ENCODE measurements at places on chromosomes 6 and 20. TPM values are rescaled to one million over a fixed set of nuclear protein-coding genes. Genes with fewer than 3 reads are reported as not detected.

- DNase-seq, result no peak
Observed at GRCh38 chr6:125974214-125974866, 12.0 kb upstream of the TRMT11 start.

DNA sequence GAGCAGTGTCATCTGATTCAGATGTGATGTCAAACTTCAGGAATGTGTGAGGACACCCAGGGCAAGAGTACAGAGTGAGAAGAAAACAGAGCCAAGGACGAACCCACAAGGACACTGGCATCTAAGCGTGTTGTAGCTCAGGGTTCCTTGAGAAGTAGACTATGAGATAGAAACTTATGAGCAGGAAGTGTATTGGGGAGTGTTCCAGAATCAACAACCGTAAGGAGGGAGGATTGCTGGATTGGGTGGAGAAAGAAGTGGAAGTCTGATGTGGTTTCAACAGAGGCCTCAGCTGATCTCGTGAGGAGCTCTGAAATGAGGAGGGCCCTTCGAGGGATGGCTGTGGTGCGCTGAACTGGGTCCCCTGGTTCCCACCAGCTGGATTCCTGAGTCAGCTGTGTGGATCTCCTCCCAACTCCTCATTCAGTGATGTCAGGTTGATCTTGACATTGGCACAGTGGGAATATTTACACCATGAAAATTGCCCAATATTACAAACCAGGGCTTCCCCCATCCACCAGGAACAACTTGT is 25.7 kb upstream of the IGF2R start:
- DNase-seq, result no peak

- peak; percentile 59 for DNase-seq
Observed at GRCh38 chr6:37005061-37005810, at the start of gene FGD2. Gene FGD2, plus strand, starts transcription at chr6:37005655. Its CDS starts 163 bp downstream, at chr6:37005818.

GRCh38 chr20:18466574-18466893 is 296 bp downstream of the DZANK1 start:
- no peak for DNase-seq

Gene BEND6
- total RNA-seq, result 0.79 TPM

GRCh38 chr6:16321826-16322225 is 83.4 kb downstream of the GMPR start:
- no peak for DNase-seq

DNA sequence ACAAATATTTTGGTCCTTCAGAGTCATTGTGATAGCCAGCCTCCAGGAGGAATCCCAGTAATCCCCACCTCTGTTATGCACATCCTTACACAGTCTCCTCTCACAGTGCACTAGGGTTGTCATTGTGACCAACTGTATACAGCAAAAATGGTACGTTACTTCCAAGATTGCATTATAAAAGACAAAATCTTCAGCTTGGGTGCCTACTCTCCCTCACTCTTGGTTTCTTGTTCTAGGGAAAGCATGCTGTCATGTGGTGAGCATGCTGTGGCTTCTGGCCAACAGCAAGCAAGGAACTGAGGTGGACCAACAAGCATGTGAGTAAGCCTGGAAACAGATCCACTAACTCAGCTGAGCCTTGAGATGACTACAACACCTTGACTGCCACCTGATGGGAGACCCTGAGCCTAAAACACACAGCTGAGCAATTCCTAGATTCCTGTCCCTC is 130.1 kb upstream of the DST start:
- DNase-seq, result no peak

Gene CST2
- total RNA-seq, result not detected

Gene FAM83D
- 29.3 TPM for total RNA-seq

DNA sequence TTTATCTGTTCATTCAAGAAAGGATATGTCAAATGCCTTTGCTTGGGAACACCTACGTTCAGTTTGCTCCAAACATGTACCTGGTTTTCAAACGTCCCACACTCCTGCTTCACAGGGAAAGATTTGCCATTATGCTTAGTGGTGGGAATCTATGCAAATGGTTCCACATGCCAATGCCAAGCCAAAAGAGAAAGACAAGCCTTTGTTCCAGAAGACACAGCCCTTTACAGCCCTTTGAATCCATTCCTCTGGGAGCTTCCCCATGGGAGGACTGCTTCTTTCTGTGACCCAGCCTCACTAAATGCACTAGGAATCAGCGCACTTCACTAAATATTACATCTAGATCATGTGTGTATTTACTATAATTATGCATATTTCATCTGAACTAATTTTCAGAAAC is 619.5 kb downstream of the PRKN start:
- no peak for DNase-seq

Gene SLPI
- 77.8 TPM for total RNA-seq

GRCh38 chr6:2913621-2914317 is 10.7 kb upstream of the SERPINB9 start:
- DNase-seq, result no peak

Gene EEF1A2
- total RNA-seq, result 2.4 TPM

Gene RCAN2
- total RNA-seq, result 9.5 TPM

GRCh38 chr6:43250992-43251373 is 7.7 kb downstream of the TTBK1 start:
- no peak for DNase-seq

Gene IL17A
- total RNA-seq, result not detected

DNA sequence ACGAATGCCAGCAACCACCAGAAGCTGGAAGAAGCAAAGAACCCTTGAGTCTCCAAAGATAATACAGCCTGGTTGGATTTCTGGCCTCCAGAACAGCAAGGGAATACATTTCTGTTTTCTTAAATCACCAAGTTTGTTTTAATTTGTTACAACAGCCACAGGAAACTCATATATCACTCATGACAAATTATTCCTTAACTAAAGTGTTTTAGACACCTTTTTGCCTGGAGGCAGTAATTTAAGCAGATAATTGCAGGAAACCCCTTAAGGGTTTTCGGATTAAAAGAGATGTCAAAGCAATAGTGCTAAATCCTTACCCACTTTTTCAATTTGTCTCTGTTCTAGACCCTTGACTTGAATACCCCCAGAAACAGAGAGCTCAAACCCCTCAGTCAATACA is 1050.0 kb downstream of the EPHA7 start:
- DNase-seq, result no peak

Gene ISM1
- total RNA-seq, result 0.64 TPM

DNA sequence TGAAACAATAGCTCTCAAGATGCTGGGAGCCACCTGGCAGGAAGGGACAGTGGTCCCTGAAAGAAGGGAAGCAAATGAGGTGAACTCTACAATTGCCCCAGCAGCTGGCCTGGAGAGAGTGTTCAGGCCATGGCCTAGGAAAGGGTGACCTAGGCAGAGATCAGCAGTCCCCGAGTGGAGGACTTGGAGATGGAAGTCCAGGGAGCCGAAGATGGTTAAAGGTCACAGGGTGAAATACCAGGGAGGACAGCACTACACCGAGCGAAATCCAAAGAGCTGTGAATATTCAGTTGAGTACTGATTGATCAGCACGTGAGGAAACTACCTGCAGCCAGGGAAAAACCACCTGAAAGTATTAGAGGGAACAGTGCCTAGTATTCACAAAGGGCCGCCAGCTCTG is 133.1 kb downstream of the HIVEP2 start:
- no peak for DNase-seq

Gene CCM2L
- total RNA-seq, result 3.2 TPM

GRCh38 chr6:140138311-140139010 is 764.0 kb upstream of the CITED2 start:
- DNase-seq, result no peak

Gene FAM217A
- not detected for total RNA-seq

DNA sequence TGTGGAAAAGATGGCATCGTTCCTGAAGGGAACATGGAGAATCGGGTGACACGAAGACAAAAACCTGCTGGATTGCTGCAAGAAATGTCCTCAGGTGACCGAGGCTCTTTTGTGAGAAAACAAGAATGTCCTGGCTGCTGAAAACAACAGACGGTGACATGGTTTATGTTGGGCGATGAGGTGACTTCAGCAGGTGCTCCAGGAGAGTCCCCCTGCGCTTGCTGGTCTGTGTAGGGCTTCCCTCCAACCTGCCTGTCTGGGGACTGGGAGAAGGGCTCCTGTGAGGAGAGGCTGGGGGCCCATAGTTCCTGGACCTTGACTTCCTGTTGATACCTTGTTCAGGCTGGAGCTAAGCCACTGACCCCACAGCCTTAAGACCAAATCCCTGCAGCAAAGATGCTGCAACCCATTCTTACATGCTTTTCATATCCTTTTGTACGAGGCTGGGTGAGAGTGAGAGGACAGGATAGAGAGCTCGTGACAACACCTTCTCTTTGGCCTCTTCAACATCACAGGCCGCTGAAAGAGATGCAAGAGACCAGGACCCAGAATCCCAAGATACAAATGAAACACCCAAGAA is 134.8 kb downstream of the CD83 start:
- no peak for DNase-seq

Gene GATA5
- total RNA-seq, result not detected

Gene HLA-DOA
- 7.9 TPM for total RNA-seq

Gene DSN1
- 9.8 TPM for total RNA-seq

DNA sequence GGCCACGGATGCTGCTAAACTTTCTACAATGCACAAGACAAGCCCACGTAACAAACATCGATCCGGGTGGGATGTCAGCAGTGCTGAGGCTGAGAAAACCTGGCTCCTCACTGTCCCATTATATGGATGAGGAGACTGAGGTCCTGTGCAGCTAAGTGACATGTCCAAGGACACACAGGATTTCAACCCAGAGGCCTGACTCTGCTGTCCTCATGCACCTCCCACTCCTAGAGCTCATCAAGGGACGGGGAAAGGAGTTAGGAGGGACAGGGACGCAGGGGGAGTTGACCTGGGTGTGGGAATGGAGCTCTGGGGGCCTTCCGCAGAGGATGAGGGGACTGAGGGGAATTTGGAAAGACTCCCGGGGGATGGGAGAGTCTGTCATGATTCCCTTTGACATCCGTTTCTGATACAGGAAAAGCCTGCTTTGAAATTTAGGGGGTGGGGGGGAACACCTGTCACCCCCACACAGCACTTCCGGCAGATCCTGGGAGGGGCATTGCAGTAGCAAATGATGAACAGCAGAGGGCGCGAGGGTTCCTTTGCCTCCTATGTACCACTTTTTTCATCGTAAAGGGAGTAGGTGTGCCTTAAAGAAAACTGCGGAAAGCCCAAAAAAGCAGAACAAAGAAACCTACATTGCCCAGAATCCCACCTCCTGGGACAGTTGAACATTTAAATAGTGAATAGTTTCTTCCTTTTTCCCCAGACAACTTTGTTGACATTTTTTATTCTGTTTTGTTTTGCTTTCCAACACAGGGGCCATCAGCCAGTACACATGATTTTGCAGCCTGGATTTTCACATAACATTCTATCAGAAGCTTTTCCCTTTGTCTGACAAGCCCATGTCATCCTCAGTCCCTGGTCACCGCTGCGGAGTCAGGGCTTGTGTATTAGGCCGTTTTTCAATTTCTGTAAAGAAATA is 48.6 kb downstream of the SLC2A10 start:
- DNase-seq, result peak; percentile 51

DNA sequence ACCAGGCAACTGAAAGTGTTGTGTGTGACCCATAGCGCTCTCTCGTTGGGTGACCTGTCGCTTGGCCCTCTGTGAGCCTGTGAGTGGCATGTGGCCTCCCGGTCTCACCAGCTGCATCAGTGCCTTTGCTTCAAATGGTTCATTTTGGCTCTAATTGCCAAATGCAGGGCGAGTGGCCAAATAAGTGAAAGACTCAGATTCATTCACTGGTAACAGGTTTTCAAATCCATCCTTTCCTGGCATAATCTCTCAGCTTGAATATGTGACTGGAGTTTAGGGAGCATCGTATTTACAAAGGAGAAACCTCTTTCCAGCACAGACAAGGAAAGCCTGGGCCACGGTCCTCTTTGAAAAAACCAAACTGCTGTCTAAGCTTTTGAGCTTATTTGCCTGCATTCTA is 321.6 kb upstream of the QKI start:
- DNase-seq, result no peak

DNA sequence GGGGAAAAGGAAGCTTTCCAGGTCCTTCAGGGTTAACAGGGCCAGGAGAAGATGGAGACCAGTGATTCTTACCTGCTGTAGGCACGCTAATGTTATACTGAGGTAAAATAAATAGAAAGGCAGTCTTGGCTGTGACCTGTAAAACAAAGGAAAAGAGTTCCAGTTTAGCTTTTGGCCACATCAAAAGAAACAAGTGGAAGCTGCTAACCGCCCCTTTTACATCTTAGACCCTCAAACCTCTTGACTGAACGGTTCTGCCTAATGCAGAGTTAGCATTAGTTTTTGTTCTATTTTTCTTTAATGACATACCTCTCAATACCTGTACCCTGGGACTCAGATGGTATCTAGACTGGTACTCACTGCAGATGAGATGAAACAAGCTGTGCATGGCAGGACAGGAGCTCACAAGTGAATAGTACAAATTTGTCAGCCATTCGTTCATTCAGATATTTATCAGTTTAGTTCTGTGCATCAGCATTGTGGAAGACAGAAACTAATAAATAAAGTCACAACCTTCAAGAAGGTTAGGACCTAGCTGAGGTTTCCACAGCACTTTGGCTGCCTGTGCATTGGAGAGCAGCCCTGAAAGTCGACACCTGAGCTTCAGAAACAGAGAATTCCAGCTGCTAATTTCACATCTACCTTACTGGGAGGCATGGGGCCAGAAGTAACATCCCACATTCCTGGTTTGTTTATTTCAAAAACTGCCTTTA is 41.0 kb downstream of the TRAM2 start:
- no peak for DNase-seq

DNA sequence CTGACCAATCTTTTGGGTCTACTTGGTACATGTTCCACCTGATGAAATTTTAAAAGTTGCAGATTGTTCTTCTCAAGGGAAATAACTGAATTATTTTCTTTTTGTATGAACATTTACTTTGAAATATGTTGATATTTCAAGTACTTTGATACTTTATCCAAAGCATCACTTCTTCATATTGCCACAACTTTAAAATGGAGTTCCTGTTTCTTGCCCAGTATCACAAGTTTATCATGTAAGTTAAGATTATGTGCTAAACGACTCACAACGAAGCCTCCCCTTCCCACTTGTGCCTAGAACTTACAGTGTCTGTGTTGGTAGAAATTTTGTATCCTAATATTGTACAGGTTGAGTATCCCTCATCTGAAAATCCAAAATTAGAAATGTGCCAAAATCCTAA is 108.4 kb downstream of the ARID1B start:
- DNase-seq, result no peak

DNA sequence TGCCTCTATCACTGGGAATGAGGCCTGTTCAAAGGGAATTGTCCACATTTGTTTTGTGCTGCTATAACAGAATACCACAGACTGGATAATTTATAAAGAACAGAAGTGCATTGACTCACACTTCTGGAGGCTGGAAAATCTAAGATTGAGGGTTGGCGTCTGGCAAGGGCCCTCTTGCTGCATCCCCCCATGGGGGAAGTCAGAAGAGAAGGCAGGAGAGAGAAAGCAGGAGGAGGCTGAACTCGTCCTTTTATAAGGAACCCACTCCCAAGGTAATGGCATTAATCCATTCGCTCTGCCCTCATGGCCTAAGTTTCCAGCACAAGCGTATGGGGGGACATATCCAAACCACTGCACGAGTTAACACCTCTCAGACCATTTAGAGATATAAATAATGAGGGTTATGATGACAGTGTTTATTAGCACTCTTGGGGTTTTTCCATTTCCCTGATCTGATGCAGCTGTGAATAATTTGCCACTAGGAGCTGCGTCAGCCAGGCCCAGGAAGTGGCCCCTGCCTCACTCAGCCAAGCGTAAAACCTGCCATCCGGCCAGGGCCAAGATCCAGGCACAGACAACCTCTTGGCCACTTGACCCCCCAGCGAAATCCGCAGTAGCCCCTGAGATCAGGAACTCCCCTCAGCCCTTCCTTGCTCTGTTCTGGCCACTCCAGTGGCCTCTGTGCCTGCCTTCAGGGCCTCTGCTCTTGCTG is 14.2 kb upstream of the SLCO4A1 start:
- no peak for DNase-seq

Measured in transverse colon (tissue), 4 donors.